ENCODE measurements at places on chromosomes 3 and 15.

DNA sequence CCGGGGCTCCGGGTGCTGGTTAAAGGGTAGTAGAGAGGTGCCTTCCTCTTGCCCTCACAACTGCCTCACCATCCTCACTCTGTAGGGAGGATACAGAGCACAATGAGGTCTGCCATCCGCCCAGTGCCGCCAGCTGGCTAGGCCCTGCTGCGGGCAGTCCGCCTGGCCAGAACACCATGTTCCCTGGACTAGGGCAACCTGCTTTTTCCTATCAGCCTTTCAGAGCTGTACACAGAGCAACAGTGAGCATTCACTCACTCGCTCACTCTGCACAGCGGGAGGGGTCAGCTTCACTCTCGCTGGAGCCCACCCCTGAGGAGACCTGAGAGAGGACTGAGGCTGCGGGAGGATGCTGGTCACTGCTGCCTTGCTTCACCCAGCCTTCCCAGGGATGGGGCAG, 218.7 kb upstream of the CHRNA7 start:
- no peak for DNase-seq

GRCh38 chr15:56244038-56244810, 545 bp upstream of the RFX7 start:
- DNase-seq: peak; percentile 35

GRCh38 chr3:36484386-36484785, 104.1 kb downstream of the STAC start:
- DNase-seq: no peak

GRCh38 chr3:188111002-188111584, 42.9 kb upstream of the LPP start:
- DNase-seq: no peak

DNA sequence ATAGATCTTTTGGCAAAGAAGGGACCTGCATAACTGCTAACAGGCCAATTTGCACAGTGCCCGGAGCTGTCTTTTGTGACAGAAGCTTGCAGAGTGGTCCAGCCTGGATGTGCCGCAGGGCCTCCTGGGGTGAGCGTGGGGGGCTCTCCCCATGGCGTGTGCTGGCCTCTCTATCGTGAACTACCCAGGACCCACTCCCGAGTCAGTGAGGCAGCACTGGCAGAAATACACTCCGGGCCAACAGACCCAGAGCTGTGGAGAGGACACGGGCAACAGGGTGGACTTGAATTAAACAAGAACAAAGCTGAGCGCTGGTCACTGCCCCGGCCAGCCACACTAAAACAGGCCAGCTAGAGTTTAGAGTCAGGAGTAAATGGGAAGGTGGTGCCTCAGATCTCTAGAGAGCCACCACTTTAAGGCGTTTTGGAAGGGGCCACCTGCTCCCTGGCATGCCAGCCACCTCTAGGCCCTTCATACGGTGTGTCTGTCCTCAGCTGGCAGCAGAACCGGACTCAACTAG, 152.1 kb downstream of the KLF13 start:
- no peak for DNase-seq

DNA sequence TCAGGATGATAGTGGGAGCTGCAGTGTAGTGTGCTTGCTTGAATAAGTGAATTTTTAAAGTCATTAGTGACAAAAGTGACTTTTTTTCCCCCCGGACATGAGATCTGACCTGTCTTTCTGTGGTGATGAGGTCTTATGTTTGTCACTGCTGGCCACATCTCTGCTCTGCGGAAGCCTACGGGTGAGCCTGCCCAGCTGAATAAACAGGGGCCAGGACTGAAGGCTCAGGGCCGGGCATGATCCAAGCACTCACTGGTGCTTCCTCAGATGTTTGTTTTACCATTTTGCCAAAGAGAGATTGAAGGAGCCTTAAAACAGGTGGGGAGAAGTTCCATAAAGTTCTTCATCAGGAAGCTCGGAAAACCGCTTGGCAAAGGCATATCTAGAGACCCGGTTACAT, 35.0 kb downstream of the RPL39L start:
- no peak for DNase-seq

DNA sequence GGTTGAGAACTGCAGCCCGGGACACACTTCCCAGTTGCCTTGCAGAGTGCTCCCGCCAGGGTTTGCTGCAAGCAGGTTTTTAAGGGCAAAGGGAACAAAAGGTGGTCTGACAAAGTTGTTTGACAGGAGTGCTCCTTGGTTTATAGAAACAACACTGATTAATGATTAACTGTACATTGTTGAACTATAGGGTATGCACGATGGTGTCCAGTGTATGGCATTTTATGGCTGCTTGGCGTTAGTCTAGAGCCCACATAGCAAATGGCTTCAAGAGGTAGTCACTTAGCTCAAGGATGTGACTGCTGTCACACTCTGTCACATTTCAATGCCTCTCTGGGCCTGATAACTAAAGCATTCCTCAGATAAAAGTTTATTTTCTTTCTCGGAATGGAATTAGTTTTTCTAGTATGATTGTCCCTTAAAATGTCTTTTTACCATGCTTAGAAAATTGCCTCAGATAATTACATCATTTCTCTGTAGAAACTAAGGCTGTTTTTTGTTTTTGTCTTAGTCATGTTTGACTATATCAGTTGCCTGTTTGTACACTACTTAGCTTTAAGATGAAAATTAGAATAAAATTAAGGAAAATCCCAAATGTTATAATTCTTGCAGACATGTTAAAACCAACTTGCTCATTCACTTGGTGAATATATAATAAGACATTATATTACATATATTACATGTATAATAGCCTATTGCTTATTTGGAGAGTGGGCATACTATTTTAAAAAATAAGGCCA, 61.3 kb upstream of the GATM start:
- DNase-seq: no peak

DNA sequence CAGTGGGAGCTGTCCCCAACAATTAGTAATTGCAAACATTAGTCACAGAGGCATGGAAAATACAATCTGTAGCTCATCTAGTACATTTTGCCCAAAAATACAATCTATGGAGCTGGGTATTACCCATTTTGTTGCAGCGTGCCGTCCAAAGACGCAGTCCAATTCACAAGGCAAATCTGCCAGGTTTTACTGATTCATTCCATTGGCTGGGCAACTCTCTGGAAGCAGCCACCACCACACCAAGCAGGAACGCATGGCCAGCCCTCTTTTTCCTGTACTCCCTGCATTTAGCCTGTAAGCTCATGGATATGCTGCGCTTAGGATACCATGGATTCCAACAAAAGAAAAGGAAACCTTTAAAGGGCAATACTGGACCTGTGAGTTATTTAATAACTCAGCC, 60.5 kb upstream of the ARRDC4 start:
- no peak for DNase-seq

DNA sequence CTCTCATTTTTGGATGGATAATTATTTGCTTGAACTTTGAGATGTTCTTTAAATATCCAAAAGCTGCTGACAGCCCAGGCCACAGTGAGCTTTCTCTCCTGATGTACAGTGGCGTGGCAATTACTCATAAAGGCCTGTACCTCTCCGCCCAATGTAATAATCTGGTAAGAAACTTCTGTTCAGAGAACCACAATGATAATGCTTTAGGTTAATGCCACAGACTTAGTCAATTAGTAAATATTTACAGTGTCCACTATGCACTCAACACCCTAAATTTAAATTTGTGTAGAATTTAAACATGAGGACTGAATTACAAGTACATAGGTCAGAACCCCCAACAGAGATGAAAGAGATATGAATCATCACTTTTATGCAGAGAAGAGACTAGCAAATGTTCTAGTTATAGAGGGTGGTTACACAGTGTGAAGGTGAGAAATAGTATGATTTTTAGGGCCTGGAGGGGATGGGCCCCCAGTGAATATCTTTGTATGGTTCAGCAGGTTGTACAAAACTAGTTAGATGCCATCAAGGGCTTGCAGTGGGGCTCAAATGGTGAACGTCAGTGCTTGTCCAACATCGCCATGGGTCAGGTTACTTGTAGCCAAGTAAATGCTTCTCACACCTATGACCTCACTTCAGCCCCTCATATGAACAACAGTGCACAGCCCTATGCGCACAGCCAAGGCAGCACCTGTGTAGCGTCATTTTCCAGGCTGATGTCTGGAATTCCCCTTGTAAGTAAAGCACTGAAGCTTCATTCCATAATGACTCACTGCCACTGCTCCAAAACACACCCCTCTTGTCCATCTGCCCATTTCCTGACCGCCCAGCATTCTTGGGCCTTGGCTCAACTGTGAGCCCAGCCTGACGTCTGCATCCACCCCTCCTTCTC, 13.3 kb downstream of the ABHD2 start:
- no peak for DNase-seq

- DNase-seq: no peak
These were observed 762.7 kb upstream of the CFAP20DC start for GRCh38 chr3:59812237-59813147.

DNA sequence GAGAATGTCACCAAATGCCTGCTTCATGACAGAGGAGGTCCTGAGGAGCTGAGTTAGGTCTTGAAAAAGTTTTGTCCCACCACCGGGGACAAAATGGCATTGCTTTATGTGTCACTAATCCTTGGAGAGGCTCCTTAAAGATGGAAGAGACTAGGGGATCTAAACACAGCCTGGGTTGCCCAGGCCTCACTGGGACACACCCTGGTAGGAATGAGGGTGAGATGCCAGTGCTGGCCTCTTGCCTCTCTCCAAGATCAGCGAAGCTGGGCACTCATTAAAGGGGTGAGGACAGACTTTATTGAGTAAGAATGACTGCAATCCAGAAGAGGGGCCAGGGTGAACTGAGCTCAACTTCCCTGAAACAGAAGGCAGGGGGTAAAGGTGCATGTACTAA, 58.5 kb upstream of the KLF13 start:
- DNase-seq: no peak

- DNase-seq: no peak
These were observed 643.1 kb downstream of the ZPLD1 start for GRCh38 chr3:103077910-103078309.

DNA sequence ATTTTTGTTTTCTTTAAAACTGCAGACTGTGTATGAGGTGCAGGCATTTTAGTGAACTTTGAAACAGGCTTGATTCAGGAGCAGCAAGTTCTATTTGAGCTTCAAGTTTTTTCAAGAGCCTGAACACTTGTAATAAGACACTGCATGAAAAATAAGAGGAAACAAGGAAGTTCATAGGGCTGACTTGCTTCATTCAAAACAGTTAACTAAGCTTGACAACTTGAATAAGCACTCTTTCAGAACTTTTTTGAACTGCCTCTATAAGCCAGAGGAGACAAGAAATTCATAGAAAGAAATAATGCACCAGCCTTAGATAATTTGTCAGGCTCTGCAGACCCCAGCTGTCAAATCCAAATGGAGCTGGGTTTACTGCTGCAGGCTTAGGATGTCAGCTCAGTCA, 130.2 kb downstream of the SSR3 start:
- no peak for DNase-seq

DNA sequence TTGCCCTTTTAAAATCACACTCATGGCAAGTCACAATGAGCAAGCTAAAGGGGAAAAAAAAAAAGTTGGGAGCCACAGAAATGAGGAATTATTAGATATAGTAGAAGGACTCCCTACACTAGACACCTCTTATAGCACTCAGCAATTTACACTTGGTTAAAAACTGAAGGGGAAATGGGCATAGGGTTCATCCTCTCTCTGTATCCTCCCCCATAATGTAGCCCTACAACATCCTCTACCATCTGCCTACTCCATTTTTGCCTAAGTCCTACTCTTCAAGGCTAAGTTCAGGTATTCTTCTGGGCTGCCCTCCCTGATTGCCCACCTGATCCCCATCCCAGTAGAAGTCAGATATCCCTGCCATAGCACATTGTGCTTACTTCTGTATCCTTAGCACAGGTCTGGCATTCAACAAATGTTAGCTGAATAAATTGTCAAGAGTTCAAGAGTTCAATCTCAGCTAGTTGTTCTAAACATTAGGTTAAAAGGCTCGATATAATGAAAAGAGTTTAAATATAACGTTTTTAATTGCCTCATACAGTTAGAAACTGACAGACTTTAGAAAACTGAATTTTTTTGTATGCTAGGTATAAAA, 14.5 kb downstream of the SETD2 start:
- no peak for DNase-seq

DNA sequence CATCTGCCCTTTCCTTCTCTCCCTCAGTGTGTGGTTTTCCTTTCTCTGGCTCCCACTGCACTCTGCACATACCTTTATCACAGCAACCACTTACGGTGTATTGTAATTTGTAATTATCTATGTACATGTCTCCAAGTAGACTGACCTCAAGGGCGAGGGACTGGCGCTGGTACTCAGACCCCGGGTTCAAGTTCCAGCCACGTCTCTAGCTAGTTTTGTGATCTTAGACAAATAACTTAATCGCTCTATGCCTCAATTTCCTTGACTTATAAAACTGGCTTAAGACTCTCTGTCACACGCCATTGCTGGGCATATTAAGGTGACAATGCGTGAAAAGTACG, 607 bp upstream of the SENP2 start:
- DNase-seq: no peak

DNA sequence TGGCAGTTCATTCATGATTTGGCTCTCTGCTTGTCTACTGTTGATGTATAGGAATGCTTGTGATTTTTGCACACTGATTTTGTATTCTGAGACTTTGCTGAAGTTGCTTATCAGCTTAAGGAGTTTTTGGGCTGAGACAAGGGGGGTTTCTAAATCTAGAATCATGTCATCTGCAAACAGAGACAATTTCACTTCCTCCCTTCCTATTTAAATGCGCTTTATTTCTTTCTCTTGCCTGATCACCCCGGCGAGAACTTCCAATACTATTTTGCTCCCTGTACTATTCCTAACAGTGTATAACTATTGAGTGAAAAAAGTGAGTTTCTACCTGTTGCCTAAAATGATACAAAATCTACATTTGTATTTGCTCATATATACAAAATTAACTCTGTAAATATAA, 128.3 kb downstream of the ULK4 start:
- no peak for DNase-seq

- DNase-seq: no peak
These were observed 2.1 kb upstream of the RYK start for GRCh38 chr3:134252766-134253165.

DNA sequence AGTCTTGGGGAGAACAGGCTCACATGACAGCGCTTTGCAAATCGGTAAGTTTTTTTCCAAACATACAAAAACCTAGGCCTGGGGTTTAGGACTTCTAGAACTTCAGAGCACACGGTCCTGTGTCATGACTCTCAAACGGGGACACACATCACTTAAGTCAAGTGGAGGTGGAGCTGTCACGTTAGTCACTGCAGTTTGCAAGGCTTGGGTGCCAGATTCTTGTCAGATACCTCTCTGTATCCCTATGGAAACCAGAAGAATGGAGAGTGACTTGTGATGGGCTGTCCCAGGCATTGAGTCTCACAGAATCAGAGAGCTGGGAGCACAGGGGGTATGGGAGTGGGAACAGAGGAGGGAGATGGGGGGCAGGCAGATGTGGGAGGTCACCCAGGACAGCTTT, 64.8 kb downstream of the DUT start:
- DNase-seq: no peak

DNA sequence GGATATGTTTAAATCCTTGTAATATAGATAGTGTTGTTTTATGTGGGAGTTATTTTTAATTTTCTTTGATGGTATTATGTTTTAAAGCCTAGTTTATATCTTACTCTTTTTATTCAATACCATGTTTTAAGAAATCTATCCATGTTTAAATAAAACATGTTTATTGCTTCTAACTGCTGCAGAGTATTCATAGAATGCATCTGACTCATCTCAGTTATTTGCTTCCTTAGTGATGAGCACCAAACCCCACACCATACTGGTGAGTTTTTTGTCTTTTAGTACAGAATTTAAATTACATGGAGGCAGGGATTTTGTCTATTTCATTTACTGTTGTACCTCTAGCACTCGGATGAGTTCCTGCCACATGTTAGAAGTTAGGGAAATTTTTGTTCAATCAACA, 209.2 kb downstream of the NSUN3 start:
- no peak for DNase-seq

GRCh38 chr3:153734777-153735551, 386.2 kb upstream of the ARHGEF26 start:
- no peak for DNase-seq

GRCh38 chr3:44289882-44290462, 48.3 kb downstream of the TOPAZ1 start:
- DNase-seq: no peak

All from GF-D8 (cell line).